G401 (cell line): ENCODE measurements at places on chromosomes 1 and 21. TPM values are rescaled to one million over a fixed set of nuclear protein-coding genes. Genes with fewer than 3 reads are reported as not detected.
A peak's percentile ranks its signal among the peaks of the same experiment; 100 is the strongest.

Gene CELA2B
- total RNA-seq: not detected in 2 replicates

GRCh38 chr1:32915766-32916706 lies 14.8 kb upstream of the TMEM54 start:
- DNase-seq: no peak

Gene FMO2
- 0.14 and 0.25 TPM in 2 replicates for total RNA-seq

DNA sequence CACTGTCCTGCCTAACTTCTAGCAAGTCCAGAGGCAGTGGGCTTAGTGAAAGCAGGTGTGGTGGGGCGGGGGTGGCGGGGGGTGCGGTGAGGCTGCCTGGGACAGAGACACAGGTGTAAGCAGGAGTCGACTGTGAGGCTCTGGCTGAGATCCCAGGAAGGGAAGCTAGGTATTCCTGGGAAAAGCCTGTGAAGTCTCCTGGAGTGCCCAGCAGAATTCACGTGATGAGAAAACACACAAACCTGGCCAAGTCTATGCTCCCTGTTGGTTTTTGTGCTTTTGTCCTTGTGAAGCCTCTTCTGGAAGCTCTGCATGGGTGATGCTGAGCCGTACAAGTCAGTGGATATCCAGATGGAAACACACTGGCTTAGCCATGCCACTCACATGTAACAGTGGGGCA lies 5.3 kb downstream of the GALNT2 start:
- DNase-seq: peak; percentile 40

GRCh38 chr1:115336741-115337140 lies 1.3 kb downstream of the NGF start:
- no peak for DNase-seq

Gene SSX2IP
- total RNA-seq: 7.5 and 13.1 TPM in 2 replicates

Gene SPATA6
- 6.3 and 18.5 TPM in 2 replicates for total RNA-seq

DNA sequence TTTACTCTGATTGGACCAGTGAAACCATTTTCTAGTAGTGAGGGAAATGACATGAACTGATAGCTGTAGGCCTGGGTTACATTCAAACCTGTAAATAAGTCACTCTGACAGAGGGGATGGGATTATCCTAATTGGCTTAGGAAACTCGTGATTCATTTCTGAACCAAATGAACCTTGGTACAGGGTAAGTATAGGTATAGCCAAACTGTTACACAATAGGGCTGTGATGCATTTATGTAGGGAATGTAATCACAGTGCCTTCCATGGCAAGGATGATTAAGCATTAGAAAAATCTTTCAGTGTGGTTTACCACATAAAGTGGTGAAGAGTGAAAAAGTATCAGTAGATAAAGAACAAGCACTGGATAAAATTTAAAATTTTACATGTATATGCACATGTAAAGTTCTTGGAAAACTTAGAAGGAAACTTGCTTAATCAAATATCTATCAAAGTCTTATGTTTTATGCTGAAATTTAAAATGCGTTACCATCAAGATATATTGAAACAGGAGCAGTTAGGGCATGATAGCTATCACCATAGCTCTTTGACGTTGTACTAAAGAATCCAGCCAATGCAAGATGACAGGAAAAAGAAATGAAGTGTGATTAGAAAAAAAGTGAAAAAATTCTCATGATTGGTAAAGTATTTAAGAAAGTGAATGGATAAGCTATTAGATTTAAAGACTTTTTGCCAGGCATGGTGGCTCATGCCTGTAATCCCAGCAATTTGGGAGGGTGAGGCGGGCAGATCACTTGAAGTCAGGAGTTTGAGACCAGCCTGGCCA lies 63.0 kb downstream of the RABGAP1L start:
- no peak for DNase-seq

Gene ZBED6
- 4.2 and 7.4 TPM in 2 replicates for total RNA-seq

GRCh38 chr1:230930986-230931385 lies 47.7 kb downstream of the TTC13 start:
- no peak for DNase-seq

DNA sequence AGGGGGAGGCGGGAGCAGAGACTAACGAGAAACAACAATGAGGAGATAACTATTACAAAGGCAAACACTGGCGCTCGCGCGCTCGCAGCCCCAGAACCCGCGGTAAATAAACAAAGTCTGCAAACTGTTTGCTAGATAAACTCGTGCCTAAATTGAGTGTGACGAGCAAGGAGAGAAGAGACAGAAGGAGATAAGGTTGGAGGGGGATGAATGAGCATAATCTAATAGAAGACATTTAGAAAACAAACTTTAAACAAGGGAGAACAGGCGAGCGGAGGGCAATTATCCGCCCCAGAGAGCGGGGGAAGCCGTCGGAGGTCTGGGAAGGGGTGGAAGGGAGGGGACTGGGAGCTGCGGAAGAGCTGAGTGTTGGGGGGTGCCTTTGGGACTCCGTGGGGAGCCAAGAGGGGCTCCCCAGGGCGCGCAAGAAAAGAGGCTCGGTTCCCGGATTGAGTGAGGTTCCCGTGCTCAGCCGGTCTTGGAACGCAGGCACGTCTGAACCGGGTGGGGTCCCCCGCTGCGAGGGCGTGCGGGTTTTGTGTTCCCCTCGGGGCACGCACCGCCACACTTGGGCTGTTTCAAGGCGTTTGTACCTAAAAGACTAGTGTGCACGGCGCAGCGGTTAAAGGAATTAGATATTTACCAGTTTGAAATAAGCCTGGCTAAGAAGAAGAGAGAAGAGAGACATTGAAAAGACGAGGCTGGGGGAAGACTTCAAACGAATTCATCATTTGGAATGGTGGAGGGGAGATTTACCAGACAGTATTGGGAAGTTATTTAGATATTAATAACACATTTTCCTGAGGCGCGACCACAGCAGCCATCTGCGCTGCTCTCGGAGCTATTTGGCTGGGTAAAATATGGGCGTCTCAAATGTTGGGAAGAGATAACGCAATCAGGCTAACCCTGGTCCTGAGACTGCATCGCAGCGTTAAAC lies 10.6 kb downstream of the PAX7 start:
- no peak for DNase-seq

Gene CHRM3
- not detected in 2 replicates for total RNA-seq

Gene GJA4
- not detected in 2 replicates for total RNA-seq

DNA sequence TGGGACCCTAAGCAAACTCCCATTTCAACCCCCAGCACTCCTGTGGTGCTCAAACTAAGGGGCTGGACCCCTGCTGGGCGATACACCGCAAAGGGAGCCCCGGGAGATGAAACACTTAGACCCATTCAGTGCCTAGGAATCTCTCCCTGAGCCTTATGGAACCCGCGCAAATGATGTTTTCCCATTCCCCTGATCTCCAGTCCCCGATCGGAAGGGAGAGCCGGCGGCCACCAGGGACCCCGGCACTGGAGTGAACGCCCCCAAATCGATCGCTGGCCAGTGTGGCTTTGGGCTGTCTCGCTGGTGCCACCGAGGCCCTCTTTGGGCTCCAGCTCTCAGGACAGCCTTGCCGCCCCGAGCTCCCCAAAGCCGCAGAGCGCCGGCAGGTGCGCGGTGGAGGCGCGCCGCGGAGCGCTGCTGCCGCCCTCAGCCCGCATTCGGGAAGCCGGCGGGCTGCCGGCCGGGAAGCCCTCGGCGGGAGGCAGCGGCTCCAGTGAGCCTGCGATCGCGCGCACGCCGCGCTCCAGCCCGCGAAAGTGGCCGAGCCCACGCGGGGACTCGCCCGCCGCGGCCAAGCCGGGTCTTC lies 1.1 kb downstream of the PLXNA2 start:
- peak; percentile 59 for DNase-seq

DNA sequence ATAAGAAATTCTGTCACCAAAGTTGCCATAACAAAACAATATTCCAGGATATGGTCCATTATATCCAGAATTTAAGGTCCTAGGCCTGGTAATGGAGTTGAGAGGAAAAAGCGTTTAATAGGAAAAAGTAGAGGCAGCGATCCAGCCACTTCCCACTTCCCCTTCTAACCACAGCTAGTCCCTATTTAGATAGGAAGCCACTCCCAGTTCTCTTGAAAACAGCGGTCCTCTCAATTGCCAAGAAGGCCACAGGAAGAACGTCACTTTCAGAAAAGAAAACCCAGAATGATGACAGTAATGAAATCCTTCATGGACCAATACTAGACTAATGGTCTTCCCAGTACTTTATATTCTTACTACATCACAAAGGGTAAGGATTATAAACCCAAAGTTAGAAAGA lies 38.6 kb downstream of the ABL2 start:
- no peak for DNase-seq

- DNase-seq: no peak
Observed at GRCh38 chr1:43279666-43280065, 5.7 kb downstream of the C1orf210 start.

Gene HMCN1
- 14.9 and 16.2 TPM in 2 replicates for total RNA-seq

Gene PLA2G2F
- total RNA-seq: not detected in 2 replicates

DNA sequence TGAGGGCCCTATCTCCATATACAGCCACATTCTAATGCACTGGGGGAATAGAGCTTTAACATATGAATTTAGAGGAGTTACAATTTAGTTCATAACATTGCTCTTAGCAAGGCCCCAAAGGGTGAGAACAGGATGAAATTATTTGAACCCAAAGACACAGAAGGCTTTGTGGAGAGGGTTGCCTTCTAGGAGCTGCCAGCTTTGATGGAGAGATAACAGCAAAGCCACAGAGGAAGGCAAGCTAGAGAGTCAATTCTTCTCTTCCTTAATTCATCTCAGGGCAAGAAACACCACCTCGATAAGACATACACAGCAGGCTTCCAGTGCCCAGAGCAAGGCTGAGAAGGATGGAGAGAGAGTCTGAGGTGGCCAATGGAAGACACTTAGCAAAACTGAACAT lies 94.8 kb upstream of the TMPRSS15 start:
- no peak for DNase-seq

Gene OR2M2
- total RNA-seq: not detected in 2 replicates
